Spinal cord (tissue), 10 donors: ENCODE measurements at places on chromosomes 5 and 9. TPM values are rescaled to one million over a fixed set of nuclear protein-coding genes. Genes with fewer than 3 reads are reported as not detected.

CCNO gene
- 2.3 TPM for total RNA-seq

TPPP gene
- total RNA-seq: 27.9 TPM

DNA sequence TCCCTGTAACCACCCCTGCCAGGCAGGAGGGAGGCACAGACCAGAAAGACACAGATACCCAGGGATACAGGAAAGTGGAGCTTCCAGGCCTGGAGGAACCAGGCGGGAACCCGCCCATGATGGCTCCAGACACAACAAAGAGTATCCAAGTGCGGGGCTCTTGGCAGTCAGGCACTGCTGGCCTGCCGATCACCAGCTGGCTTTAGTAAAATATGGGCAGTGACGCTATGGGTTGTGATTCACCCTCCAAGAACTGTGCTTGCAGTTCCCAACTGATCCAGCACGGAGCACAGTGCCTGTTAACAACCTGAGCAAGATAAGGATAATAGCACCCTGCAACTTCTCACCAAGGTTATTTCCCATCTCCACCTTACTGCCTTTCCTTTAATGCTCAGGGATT is 463.3 kb downstream of the IRX1 start:
- H3K36me3 ChIP-seq: no peaks in the 10 kb centered on the region
- no peak for DNase-seq
- no peak overlapping the region for H3K4me3 ChIP-seq
- no peaks in the 10 kb centered on the region for H3K4me1 ChIP-seq
- H3K27me3 ChIP-seq: no peaks in the 10 kb centered on the region

DNA sequence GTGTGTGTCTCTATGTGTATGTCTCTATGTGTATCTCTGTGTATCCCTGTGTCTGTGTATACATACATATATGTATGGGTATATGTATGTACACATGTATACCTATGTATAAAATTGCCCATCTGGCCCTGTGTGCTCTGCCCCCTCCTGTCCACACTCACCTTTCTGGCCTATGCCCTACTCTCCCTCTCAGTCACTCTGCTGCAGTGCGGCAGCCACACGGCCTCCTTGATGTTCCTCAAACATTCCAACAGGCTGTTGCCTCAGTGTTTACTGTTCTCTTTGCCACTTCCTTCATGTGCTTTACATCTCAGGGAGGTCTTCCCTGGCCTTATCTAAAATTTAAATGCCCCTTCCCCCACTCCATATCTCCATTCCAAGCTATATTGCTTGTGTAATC is 18.3 kb upstream of the RNF180 start:
- no peaks in the 10 kb centered on the region for H3K36me3 ChIP-seq
- no peak overlapping the region for H3K27ac ChIP-seq
- H3K27me3 ChIP-seq: no peaks in the 10 kb centered on the region
- no peak for DNase-seq
- H3K4me3 ChIP-seq: no peak overlapping the region

SARDH gene
- 6.9 TPM for total RNA-seq

DNA sequence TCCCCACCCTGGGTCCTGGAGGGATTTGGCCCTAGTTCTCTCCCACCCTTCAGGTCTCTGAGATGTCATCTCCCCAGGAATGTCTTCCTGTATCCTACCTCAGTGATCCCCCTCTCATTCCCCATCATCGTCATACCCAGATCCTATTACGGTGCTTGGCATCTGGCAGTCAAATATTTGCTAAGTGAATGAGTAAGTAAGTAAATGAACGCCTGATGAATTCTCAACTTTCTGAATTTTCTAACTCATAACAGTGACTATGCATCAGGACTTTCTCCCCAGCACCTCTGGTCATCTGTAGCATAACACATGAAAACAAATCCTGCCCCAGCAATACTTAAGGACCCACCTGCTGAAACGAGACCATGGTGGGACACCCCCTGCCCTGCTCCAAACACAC is 244.2 kb downstream of the EBF1 start:
- H3K4me3 ChIP-seq: no peak overlapping the region
- H3K27me3 ChIP-seq: peaks cover 2% of the 10 kb centered on the region
- no peak for DNase-seq
- H3K4me1 ChIP-seq: no peaks in the 10 kb centered on the region

DNA sequence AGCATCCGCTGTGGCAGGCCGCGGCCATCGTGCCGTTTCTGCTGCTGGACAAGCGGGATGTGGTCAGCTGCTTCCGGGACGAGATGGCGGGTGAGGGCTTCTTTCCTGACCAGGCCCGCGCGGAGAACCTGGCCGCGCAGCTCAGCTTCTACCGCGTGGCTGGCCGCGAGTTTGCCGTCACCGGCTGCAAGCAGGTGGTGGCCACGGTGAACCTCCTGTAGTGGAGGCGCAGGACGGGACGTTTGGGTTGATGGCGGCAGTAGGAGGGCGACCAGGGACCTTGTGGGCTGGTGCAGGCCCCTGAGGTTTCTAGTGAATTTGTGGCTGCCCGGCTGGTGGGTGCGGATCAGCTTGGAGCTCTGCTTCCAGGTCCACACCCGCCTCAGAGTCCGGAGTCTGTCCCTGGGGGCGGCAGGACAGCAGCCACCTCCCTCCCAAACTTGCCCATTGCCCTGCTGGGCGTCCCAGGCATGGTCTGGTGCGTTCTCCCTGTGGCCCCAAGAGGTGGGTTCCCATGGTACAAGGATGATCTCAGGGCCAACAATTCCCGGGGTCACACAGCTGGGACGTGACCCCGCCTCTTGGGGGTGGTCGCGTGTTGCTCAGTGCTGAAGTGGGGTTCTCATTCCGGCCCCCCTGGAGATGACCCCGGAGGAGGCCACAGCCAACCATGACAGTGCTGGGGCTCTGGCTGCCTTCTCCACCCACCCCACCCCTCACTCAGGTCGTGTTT is 2.4 kb downstream of the TOR4A start:
- H3K4me3 ChIP-seq: no peak overlapping the region
- no peak overlapping the region for H3K27ac ChIP-seq
- H3K36me3 ChIP-seq: peaks cover 18% of the 10 kb centered on the region
- H3K27me3 ChIP-seq: peaks cover 54% of the 10 kb centered on the region

CARD19 gene
- total RNA-seq: 28.6 TPM

DNA sequence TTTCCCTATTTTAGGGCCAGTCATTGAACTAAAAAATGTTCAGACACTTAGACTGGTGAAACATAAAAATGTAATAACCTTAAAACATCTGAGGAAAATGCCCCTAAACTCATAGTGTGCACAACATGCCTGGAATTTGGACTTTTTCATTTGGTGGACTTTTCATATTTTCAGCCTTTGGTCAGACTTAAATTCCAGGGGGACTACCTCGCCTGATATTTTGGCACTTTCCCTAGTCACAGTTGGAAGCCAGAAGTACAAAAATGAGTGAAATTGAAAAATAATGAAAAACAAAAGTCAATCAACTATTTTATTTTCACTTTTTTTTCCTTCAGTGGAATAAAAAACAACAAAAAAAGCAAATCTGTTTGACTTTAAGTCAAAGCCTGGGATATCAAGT is 256.2 kb downstream of the ACTL7B start:
- H3K4me1 ChIP-seq: no peaks in the 10 kb centered on the region
- DNase-seq: no peak
- no peak overlapping the region for H3K4me3 ChIP-seq
- no peaks in the 10 kb centered on the region for H3K27me3 ChIP-seq
- H3K27ac ChIP-seq: no peak overlapping the region

PANK3 gene
- 66.0 TPM for total RNA-seq

DNA sequence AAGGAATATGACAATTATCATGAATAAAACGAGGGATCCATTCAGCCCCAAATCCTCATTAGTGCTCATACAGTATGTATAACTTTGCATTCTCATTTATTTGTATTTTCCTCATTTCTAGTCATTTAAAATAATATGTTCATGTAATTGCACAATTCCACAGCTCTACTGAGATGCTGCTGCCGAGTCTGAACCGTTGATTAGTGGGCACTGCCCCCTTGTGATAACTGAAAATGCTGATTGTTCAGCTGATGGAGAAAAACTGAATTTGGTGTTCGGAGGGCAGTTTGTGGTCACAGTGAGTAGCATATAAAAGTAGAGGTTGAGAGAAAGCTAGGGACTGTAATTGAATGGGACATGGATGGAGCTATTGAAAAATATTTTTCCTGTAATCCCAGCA is 12.2 kb upstream of the GPR151 start:
- H3K4me1 ChIP-seq: no peaks in the 10 kb centered on the region
- H3K27ac ChIP-seq: no peak overlapping the region
- no peaks in the 10 kb centered on the region for H3K27me3 ChIP-seq
- H3K4me3 ChIP-seq: no peak overlapping the region
- DNase-seq: peak; percentile 37

DNA sequence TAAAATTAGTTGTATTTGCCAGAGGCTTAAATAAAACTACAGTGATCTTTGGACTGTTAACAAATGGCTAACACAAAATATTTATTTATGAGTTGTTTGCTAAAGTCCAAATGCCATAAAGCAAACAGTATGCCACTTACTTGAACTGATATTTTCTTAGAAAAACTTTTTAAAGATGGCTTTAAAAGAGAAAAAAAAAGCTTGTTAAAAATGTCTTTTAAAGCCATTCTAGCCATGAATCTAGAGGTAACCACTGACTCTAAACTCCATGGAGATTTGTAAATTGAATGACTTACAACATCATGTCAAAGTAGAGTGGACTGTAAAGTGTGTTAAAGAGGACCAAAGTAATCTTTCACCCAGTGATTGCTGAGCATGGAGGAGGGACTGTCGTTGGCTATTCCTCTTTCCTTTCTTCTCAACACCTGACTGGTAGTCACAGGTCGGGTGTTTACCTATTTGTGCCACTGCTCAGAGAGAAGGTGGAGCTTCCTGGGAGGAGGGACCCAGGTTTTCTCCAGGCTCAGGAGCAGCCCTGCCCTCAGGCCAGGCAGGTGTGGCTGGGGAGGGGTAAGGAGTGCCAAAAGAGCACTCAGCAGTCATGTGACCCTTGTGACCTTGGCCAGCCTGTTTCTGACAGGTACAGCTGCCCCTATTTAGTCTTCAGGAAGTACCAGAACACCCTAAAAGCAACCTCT is 69.1 kb upstream of the TJP2 start:
- H3K27ac ChIP-seq: no peak overlapping the region
- H3K36me3 ChIP-seq: no peaks in the 10 kb centered on the region
- no peaks in the 10 kb centered on the region for H3K27me3 ChIP-seq

DNA sequence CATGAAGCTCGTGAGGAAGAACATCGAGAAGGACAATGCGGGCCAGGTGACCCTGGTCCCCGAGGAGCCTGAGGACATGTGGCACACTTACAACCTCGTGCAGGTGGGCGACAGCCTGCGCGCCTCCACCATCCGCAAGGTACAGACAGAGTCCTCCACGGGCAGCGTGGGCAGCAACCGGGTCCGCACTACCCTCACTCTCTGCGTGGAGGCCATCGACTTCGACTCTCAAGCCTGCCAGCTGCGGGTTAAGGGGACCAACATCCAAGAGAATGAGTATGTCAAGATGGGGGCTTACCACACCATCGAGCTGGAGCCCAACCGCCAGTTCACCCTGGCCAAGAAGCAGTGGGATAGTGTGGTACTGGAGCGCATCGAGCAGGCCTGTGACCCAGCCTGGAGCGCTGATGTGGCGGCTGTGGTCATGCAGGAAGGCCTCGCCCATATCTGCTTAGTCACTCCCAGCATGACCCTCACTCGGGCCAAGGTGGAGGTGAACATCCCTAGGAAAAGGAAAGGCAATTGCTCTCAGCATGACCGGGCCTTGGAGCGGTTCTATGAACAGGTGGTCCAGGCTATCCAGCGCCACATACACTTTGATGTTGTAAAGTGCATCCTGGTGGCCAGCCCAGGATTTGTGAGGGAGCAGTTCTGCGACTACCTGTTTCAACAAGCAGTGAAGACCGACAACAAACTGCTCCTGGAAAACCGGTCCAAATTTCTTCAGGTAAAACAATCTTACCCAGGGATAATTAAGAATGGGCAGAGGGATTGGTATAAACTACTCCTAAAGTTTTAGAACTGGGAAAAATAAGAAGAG is 12.9 kb downstream of the ITGA1 start:
- no peak for DNase-seq
- peak overlapping the region; percentile 90 for H3K4me3 ChIP-seq
- H3K4me1 ChIP-seq: peaks cover 11% of the 10 kb centered on the region
- no peaks in the 10 kb centered on the region for H3K27me3 ChIP-seq
- no peaks in the 10 kb centered on the region for H3K36me3 ChIP-seq
- H3K27ac ChIP-seq: peak overlapping the region; percentile 98

IFNA21 gene
- not detected for total RNA-seq

DNA sequence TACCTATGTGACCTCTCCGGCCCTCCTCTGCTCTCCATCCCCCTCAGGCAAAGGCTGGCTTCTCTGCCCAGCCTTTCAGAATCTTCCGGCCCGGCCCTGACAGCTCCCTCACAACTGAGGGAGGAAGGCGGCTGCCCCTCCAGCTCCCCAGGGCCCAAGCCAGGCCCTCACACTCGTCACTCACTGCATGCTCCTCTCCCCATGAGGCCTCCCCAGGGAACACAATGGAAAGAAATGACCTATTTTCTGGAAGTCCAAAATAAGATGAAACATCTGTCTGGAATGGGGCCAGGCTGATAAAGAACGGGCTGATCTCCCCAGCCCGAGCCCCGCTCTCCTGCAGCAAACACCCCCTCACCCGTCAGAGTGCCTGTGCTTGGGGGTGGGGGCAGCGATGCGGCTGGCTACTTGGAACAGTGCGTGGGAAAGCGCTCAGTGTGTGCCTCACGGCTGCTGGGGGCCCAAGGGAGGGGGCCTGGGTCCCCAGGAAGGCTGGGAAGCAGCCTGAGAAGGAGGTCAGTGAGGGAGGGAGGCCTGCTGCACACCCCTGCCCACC is 11.3 kb downstream of the PDGFRB start:
- peak overlapping the region; percentile 92 for H3K27ac ChIP-seq
- H3K36me3 ChIP-seq: peaks cover 5% of the 10 kb centered on the region
- peaks cover 87% of the 10 kb centered on the region for H3K4me1 ChIP-seq
- H3K4me3 ChIP-seq: no peak overlapping the region
- DNase-seq: no peak

NEUROG1 gene
- not detected for total RNA-seq

GRCh38 chr5:73591102-73591695 is 25.7 kb downstream of the UTP15 start:
- H3K36me3 ChIP-seq: no peaks in the 10 kb centered on the region
- H3K27ac ChIP-seq: no peak overlapping the region
- DNase-seq: peak; percentile 89
- H3K4me3 ChIP-seq: no peak overlapping the region
- H3K4me1 ChIP-seq: no peaks in the 10 kb centered on the region
- no peaks in the 10 kb centered on the region for H3K27me3 ChIP-seq

DNA sequence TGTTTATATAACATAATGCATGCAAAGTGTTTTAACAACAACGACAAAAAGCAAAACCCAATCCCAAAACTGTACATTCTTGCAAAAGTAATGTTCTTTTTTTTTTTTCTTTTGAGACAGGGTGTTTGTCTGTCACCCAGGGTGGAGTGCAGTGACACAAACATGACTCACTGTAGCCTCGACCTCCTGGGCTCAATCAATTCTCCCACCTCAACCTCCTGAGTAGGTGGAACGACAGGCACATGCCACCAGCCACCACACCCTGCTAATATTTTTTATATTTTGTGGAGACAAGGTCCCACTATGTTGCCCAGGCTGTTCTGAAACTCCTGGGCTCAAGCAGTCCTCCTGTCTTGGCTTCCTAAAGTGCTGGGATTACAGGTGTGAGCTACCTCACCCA is 13.6 kb upstream of the HAVCR1 start:
- DNase-seq: no peak
- H3K27me3 ChIP-seq: no peaks in the 10 kb centered on the region
- no peaks in the 10 kb centered on the region for H3K4me1 ChIP-seq
